ENCODE measurements at places on chromosomes 6 and 20. TPM values are rescaled to one million over a fixed set of nuclear protein-coding genes. Genes with fewer than 3 reads are reported as not detected.

- DNase-seq = no peak
Observed at GRCh38 chr6:169963581-169964297, 212.3 kb downstream of the ERMARD start.

GRCh38 chr6:137389150-137389704 lies 105.0 kb downstream of the OLIG3 start:
- DNase-seq = no peak

DNA sequence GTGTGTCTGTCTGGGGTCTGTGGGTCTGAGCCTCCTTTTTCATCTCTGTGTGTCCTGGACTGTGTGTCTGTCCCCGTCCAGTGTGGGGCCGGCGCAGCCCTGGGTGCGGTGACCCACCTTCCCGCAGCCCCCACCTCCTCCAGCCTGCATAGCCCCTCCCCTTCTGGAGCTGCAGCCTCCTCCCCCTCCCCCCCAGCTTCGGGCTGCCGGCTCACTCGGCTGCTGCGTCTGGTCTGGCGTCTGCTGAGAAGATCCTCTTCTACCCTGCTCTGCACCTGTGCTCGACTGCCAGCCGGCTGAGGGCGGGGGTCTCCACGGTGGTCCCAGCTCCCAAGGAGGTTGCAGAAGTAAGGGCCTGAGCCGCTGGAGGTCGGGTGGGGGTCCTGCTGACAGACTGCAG lies 7.6 kb upstream of the LKAAEAR1 start:
- DNase-seq = no peak

DNA sequence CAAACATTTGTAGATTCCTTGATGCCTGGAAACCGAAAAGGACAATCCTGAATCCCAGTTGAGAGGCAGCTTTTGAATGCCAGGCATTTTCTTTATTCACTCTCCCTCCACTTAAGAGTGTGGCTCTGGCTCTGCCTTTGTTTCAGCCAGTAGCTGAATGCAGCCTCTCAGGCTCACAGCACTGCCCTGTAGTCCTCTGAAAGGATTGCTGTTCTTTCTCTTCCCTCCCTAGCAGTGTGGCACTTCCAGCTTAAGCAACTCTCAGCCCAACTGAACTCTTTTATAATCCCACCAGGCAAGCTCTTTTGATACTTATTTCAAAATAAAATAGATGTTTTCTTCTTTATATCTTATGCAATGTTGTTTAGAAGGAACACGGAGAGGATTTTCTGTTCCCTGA lies 415.6 kb downstream of the GJA1 start:
- DNase-seq = no peak

DNA sequence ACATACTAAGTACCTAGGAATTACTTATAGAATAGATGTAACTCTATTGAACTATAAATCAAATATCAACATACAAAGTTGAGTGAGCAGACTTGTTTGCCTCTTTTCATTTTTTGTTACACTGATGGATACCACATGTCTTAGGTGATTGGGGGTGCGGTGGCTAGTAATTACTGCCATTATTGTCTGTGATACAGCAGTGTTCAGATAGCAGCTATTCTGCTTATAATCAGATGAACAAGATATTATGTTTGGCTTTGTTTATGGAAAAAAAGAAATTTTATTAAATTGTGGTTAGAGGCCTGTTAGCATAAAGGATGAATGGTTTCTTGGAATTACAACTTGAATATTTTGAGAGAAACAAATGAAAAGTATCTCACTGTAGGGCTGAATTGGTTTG lies 55.9 kb downstream of the KCNQ5 start:
- DNase-seq = no peak

The FAM83B gene
- polyA plus RNA-seq = 0.06 TPM

The PDE10A gene
- 6.3 TPM for polyA plus RNA-seq

The SCAND1 gene
- polyA plus RNA-seq = 35.5 TPM

The ZNF831 gene
- polyA plus RNA-seq = 0.31 TPM
